ENCODE measurements at places on chromosomes 2 and 18.

DNA sequence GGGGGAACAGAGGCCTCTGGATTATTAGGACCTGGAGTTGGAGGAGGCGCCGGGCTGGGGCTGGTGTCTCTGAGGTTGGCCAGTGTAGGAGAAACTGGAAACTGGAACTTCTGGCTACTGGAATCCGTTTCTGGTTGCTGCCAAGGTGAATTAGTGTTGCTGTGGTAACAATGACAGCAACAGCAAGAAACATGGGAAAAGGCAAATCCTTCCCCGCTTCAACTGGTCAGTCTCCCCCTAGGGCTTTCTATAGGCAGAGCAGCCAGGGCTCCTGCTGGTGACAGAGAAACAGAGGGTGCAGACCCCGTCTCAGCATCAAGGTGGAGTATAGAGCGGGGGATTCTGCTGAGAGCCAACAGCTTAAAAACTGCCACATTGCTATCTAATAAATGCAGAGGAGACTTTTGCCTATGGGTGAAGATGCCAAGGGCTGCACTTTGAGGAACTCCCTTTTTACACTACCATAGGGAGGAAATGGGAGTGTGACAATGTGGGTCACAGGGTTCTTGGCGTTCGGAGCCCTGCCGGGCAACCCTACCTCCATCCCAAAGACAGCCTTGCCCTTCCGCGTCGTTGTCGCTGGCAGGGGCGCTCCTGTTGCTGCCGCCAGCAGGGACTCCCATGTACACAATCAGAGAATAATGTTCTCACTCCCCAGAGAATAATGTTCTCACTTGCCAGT is 81.4 kb upstream of the CABLES1 start:
- DNase-seq: no peak

DNA sequence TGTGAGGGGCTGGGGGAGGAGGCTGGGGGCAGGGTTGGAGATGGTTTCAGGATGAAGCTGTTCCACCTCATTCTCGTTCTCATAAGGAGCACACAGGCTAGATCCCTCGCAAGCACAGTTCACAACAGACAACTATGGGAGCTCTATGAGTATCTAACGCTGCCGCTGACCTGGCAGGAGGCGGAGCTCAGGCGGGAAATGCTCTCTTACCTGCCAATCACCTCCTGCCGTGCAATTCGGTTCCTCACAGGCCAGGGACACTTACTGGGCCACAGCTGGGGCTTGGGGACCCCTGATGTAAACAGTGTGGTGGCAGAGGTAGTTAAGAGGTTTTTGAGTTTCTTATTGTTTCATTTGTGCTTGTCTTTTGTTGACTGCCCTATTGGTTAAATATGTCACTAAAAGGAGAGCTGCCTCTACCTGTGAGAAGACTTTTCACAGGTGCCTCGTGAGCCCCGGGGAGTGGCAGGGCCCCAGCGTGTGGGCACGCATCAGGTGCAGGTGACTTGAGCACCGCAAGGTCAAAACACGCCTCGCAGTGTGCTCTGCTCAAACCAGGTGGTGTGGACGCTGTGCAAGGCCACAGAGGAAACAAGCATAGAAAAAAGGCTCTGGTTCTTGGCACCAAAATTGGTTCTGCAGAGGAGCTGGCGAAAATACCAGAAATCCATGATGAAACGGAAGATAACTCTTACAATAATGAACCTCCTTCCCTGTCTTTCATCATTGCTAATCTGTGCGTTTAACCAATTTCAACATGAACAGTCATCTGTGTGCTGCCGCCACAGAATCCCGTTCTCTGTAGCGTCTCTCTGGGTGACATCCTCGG is 10.2 kb downstream of the MLPH start:
- DNase-seq: no peak

DNA sequence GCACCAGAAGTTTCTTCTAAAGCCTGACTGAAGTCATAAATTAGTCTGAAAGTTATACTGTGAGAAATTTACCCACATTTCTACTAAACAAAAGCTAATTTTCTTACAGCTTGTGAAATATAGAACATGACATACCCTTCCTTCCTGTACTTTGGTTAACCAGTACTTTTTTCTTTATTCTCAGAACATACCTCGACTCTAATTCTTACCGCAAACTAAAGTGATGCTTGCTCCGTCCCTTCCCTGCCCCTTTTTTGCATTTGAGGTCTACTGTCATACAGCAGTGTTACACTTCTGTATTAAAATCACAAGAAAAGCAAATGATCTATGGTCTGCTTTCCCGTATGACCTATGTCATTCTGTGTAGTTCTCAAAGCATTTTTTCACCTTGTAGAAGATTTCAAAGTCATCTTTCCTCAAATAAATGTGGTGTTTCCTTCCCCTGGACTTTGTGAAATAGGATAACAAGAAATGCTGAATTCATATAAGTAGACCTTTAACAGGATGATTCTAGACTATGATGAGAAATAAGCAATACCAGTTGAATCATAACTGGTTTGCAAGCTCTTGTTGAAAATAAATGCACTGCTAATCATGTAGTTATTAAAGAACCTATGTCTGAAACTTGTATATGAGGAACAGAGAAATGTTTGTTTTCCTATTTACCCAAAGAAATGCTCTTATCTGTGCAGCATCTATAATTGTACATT is 30.4 kb downstream of the CYTIP start:
- DNase-seq: no peak

DNA sequence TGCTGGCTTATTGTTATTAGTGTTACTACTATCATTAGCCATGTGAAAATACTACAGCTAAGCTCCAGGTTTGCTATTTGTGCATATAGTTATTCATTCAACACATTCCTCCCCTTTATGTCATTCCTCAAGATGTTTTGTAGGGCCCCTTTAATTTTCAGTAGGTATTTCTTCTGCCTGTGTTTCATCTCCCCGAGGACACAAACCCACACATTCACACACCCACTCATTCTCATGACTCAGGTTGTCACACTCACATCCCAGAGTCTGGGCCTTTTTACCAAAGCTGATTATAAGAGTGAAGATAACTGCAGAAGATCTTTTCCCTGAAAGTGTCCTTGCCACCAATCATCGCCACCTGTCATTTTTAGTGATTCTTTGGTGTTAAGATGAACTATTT is 68.6 kb upstream of the SPOPL start:
- no peak for DNase-seq

DNA sequence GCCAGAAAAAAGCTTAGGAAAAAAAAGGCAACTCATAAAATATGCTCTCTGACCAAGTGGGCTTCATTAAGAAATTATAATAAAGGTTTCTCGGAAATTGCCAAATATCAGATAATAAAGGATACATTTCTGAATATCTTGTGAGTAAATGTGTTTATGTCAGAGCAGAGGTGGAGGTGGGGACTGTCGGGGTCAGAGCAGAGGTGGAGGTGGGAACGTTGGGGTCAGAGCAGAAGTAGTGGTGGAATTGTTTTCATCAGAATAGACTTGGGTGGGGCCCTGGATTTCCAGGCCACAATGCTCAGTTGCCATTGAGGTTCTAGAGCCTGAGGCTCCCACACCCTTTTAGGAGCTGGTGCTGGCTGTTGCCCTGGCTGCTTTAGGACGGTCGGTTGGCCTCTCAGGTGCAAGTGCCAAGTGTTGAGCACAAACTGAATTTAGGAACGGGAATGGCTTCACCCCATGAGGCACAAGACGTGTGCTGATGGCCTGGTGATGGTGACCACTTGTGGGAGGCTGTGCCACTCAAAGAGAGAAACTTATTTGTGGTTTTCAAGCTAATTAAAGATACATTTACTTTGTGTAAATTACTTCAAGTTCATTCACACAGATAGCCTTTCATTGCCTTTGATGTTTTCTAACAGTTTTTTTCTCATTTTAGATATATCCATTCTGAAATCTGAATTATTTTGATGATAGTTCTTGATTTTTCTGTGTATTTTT is 131.5 kb downstream of the ATP9B start:
- peak; percentile 93 for DNase-seq

DNA sequence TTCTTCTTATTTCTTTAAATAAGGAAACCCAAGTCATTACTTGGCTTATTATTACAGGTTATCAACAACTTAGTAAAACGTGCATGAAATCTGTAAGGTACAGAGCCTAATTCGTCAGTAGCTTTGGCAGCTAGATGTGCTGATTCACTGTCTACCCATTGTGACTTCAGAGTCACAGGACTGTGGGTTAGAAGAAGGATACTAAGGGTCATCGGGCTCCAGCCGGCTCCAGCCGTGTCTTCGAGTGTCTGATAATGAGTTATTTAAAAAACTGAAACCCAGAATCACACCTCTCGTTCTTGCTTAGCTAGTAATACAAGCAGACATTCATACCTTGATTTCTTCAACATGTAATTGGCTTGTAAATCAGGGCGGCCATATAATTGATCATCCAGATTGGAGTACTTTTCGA is 170.5 kb downstream of the FMNL2 start:
- no peak for DNase-seq

DNA sequence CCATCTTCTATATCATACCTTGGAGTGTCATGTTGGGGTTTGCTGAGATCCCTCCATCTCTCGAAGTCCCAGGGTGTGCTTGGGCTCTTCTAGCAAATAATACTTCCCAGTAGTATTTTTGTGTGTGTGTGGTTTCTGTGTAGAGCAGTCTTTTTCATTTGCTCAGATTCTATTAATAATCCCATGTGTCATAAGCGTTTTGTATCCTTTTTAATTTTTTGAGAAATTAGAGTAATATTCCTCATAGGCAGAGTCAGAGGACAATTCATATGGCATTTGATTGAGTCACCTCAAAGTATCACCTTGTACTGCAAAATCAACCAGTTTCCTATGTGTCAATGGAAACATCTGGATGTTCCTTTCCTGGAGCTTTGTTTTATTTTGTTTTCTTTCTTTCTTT is 37.4 kb upstream of the PPP1R1C start:
- no peak for DNase-seq

DNA sequence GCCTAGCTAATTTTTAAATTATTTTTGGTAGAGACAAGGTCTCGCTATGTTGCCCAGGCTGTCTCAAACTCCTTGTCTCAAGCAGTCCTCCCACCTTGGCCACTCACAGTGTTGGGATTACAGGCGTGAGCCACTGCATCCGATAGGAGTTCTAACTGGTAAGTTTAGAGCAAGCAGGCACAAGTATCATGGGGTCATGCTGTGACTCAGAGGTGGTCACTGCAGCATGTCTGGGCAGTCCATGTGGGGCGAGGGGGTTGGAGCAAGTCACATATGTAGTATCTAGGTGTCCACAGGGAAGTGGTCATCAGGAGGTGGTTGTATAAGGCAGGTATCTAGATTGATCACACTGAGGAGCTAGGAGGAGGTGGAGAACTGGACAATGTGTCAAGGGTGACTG is 22.7 kb upstream of the STARD7 start:
- DNase-seq: no peak

GRCh38 chr2:19683556-19683955 is 218.2 kb downstream of the TTC32 start:
- DNase-seq: no peak

GRCh38 chr2:84417453-84418145 is 41.5 kb downstream of the SUCLG1 start:
- DNase-seq: no peak

- no peak for DNase-seq
Observed at GRCh38 chr2:16202266-16203020, 262.1 kb downstream of the MYCN start.

DNA sequence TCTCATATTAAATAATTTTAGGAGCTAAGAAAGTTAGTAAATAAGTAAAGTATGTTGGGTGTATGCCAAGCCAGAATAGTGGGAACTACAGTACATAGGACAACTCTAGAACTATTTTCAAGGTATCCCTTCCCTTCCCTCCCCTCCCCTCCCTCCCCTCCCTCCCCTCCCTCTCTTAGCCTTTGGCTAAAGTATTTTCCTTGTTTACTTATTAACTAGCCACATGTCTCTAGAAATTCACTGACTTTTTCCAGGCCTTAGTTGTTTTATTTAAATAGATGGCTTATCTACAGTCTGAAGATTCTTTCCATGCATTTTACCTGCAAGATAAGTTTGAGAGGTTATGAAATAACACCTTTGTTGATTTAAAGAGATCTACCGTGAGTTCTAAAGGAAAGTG is 402.1 kb downstream of the PARD3B start:
- DNase-seq: no peak

- DNase-seq: no peak
Observed at GRCh38 chr18:76274468-76275289, 220.4 kb downstream of the ZNF516 start.

GRCh38 chr18:572091-572830 is 7.9 kb upstream of the CETN1 start:
- DNase-seq: no peak

GRCh38 chr2:42931818-42932195 is 139.4 kb upstream of the HAAO start:
- no peak for DNase-seq

GRCh38 chr18:62490967-62491695 is 31.7 kb upstream of the ZCCHC2 start:
- no peak for DNase-seq

DNA sequence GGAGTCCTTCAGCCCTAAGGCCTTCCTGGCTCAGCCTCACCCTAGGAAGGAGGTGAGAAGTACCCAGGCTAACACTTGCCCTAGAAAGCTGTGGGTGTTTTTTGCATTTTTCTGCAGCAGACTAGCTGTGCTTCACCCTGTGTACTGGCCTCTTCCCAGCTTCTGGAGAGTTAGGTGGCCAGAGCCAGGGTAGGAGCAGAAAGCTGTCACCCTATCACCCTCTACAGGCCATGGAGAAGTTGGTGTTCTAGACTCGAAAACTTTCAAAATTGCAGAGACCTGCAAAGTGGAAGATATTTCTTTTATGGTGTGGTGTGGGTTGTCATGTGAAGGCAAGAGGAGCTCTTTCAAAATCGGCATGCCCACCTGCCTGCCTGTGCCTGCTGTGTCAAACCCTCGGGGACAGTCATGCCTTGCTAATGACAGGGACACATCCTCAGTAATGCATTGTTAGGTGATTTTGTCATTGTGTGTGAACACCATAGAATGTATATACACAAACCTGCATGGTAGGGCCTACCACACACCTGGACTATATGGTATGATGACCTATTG is 29.8 kb downstream of the EHD3 start:
- DNase-seq: no peak

GRCh38 chr2:158575051-158575635 is 118.4 kb downstream of the PKP4 start:
- DNase-seq: no peak

GRCh38 chr2:120291401-120292311 is 39.0 kb downstream of the RALB start:
- peak; percentile 28 for DNase-seq

- no peak for DNase-seq
Observed at GRCh38 chr2:60861736-60862135, 19.6 kb upstream of the REL start.

- DNase-seq: no peak
Observed at GRCh38 chr2:101125808-101126207, 25.4 kb downstream of the TBC1D8 start.

DNA sequence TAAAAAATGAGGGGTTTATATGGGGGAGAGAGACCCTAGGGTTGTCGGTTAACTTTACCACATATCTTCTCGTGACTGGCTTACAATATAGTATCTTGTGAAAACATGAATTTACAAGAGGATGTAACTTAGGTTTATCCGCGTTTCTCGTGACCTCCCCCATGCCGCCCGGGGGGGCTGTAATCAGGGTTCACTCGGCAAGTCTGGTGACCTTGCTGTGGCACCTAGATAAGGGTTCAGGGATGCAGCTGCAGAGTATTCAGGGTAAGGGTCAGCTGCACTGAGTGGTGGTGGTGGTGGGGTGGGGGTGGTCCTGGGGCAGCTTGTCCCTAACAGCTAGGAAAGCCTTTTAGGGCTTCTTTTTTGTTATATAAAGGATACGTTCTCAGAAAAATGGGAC is 112.3 kb downstream of the LYPD1 start:
- DNase-seq: no peak

Data from left forelimb (tissue), 1 donor.